ENCODE measurements at places on chromosomes 12 and 14.
A peak's percentile ranks its signal among the peaks of the same experiment; 100 is the strongest.

DNA sequence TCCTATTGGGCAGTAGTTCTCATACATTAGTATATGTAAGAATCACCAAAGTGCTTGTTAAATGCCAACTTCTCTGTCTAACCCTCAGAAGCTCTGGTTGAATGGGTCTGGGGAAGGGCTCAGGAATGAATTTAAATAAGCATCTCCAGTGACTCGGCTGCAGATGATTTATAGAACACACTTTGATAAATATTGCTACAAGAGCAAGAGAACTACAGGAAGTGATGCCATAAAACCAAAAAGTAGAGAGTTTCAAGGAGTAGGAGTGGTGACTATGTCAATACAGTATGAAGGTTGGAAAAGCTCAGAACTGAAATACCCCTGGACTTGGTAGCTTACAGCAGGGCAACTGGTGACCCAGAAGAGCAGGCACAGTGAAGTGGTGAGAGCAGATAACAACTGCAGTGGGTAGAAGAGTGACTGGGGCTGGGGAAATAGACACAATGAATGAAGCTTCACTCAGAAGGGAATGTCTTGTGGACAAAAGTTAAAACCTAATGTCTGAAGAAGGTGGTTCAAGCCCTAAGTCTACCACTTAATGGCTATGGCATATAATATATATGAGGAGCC is 8.0 kb upstream of the PLEKHA5 start:
- DNase-seq = no peak

- no peak for DNase-seq
These were observed 48.1 kb upstream of the VASH1 start for GRCh38 chr14:76713121-76713520.

GRCh38 chr12:131643631-131644452 is 67.0 kb upstream of the SFSWAP start:
- DNase-seq = no peak

DNA sequence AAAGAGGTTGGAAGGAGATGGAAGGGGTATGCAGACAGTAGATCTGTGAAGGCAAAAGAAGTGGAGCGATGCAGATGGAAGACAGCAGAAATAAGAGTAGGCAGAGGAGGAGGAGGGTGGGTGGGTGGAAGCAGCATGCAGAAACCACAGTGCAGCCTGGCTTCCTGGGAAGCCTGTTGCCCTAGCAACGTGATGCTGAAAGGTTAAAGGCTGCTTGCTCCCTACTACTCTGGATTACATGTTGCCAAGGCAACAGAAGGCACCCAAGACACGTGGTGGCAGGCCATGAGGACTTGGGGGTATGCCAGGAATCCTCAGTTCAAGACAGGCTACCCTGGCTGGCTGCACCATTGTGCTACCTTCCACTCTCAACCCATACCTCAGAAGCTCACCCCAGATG is 129.6 kb downstream of the GRIN2B start:
- DNase-seq = no peak

- DNase-seq = no peak
These were observed 2.1 kb downstream of the PNMA1 start for GRCh38 chr14:73712071-73712506.

DNA sequence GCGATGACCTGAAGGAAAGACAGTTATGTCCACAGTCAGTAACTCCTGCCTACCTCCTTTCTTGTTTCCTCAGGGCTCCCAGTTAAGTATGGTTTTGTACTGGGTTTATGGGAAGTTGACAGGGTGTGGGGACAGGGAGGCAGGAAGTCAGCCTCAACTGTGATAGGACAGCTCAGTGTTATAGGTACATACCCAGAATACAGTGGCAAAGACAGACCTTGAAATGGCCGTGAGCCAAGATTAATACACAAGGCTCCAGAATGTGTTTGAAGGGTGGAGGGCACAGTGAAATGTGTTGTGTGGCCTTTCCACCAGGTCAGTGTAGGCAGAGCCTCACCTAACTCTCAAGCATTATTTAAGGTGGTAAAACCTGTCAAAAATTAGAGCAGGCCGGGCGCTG is 4.6 kb upstream of the BIN2 start:
- DNase-seq = no peak

DNA sequence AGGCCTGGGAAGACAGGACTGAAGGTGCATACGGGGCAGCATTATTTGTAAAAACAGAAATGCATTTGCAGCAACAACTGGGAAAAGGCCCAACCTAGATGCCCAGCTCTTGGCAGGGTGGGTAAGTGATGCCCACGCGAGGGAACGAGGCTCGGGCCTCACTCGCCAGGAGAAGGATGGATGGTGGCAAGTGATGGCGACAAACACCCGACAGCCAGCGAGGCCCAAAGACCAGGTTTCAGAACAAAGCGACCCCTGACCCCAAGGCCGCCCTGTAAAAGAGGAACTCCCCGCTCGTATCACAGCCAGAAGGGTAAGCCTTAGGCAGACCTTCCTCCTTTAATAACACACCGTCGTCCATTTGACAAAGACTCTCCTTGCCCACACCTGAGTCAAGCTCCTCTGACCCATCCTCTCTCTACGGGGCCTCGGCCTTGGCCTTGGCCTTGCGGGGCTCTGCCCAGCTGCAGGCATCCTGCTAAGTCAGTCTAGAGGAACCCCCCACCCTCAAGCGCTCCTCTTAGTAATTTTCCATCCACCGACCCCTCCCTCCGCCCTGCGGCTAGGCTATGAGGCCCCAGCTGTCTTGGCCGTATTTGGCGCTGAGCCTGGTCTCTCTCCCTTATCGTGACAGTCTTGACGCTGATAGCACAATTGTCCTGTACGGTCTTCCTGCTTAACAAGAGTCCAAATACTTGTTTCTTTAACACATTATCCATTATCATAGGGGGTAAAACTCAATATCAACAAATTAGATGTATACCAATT is 80.2 kb downstream of the NCOR2 start:
- no peak for DNase-seq

DNA sequence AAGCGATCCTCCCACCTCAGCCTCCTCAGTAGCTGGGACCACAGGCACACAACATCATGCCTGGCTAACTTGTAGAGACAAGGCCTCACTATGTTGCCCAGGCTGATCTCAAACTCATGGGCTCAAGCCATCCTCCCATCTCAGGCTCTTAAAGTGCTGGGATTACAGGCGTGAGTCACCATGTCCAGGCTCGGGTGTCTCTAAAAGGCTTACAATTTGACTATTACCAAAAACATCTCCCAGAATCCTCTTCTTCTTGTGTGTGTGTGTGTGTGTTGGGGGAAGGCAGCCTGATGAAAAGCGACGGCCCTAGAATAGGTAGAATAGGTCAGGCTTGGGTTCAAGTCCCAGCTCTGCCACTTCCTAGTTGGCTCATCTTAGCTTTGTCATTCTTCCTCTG is 16.8 kb downstream of the MSI1 start:
- no peak for DNase-seq

DNA sequence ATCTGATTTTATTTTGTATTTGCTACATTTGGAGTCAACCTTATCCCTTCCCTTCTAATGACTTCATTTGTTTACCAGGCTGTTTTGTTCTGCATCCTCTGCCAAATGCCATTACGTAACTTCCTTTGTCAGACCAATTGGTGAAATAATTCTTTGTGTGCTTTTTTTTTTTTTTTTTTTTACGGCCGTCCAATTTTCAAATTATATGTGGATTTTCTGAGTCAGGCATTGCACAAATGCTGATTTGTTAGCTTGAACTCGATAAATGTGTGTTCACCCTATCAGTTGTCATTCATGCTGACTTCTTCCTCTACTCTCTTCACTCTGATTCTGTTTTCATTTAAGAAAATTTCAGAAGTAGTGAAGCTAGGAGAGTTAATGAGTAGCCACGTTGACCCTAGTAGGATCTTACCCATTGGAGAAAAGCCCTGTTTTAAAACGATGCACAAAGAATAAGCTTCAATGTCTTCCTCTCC is 386.2 kb downstream of the DIO2 start:
- DNase-seq = no peak

DNA sequence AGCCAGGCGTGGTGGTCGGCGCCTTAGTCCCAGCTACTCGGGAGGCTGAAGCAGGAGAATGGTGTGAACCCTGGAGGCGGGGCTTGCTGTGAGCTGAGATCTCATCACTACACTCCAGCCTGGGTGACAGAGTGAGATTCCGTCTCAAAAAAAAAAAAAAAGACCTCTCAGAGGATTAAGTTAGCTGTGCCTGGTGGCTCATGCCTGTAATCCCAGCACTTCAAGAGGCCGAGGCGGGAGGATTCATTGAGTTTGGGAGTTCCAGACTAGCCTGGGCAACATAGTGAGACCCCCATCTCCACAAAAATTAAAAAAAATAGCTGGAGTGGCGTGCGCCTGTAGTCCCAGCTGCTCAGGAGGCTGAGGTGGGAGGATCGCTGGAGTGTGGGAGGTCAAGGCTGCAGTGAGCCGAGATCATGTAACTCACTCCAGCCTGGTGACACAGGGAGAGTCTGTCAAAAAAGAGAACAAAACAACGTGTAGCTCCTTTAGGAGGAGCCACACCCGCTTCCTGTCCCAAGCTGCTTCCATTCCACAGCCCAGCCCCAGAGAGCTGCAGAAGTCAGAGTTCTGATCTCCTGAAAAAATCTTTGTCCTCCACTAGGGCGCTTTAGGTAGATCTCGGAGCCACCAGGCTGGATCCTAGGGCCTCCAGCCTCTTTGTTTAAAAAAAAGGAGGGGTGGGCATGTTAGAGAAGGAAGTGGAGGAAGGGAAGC is 11.5 kb upstream of the ULK1 start:
- no peak for DNase-seq

- no peak for DNase-seq
These were observed 55.1 kb downstream of the PAWR start for GRCh38 chr12:79635676-79636075.

GRCh38 chr14:63308723-63309317 is 9.9 kb downstream of the GPHB5 start:
- DNase-seq = no peak

GRCh38 chr12:110020956-110021355 is 21.7 kb downstream of the ANKRD13A start:
- no peak for DNase-seq

GRCh38 chr12:127728285-127728684 is 538.7 kb upstream of the TMEM132C start:
- DNase-seq = no peak

- DNase-seq = no peak
These were observed 613 bp downstream of the DUSP16 start for GRCh38 chr12:12562016-12562483.

DNA sequence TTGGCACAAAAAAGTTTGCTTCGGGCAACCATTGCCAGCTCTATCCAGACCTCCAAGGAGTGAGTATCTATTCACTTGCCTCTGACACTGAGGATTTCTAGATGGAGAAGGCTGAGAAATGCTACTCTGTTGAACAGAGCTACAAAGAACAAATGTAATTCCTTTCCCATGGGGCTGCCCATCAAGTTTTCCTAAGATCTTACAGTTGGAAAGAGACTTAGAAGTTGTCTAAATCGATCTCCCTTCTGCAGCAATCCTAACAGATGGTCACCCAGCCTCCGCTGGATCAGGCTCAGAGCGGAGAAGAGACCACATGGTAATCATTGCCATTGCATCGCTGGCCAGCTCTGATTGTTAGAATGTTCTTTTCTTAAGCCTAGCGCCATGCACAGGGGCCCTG is 110.1 kb upstream of the BCL2L14 start:
- DNase-seq = no peak

DNA sequence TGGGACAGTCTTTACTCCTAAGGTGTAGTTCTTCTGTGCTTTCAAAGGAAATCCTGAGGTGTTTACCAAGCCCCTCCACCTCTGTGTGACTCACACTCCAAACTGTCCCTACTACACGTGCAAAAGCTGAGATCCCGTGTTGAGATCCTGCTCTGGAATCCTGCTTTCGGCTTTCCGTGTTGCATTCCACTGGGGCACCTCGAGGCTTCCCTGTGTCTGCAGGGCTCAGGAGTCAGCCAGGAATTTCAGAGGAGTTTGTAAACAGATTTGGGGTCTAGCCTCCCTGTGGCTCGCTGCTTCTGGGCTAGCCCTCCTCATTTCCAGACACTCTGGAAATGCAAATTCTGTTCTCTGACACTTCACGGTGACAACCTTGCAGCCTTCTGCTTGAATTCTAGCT is 48.4 kb downstream of the CACNA2D4 start:
- no peak for DNase-seq

DNA sequence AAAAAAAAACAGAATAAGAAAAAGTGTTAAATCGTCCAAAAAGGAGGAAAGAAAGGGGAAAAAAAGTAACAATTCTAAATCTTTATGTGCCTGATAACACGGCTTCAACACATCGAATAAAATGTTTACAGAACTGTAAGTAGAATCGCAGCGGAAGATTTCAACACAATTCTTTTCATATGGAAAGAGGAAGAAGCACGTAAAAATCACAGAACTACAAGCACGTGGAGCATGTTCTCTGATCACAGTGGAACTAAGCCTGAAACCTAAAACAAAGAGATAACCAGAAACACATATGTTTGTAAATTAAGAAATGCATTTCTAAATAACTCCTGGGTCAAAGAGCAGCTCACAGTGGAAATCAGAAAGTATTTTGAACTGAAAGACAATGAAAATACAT is 8.7 kb downstream of the CLEC7A start:
- DNase-seq = no peak

- no peak for DNase-seq
These were observed 38.0 kb upstream of the RIN3 start for GRCh38 chr14:92475451-92476187.

DNA sequence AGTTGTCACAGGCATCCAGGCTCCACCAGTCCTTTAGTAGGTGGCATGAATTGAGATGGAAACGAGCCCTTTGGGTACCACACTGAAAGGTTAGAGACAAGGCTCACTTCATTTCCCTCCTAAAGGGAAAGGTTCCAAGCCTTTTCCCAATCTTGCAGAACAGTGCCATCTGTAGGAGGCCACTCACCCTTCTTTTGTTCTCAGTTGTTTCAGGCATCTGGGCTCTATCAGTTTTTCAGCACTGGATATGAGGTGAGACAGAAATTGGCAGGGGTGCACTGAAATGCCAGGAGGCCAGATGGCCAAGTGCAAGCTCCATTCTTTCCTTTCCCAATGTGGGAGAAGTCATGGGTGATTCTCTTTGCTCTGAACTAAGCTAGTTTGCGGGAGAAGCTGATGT is 15.2 kb downstream of the FBXO33 start:
- DNase-seq = no peak

- no peak for DNase-seq
These were observed 201.3 kb upstream of the RASSF8 start for GRCh38 chr12:25757037-25757665.

- DNase-seq = peak; percentile 49
These were observed at the start of gene NID2 for GRCh38 chr14:52068615-52069306. TSS of gene NID2 (minus strand) at chr14:52069059. CDS start at chr14:52068994, 65 bp downstream.

- DNase-seq = peak; percentile 55
These were observed 3.7 kb upstream of the SETD1B start for GRCh38 chr12:121799842-121800693.

GRCh38 chr14:22180045-22180444 is 409.0 kb downstream of the DAD1 start:
- no peak for DNase-seq

DNA sequence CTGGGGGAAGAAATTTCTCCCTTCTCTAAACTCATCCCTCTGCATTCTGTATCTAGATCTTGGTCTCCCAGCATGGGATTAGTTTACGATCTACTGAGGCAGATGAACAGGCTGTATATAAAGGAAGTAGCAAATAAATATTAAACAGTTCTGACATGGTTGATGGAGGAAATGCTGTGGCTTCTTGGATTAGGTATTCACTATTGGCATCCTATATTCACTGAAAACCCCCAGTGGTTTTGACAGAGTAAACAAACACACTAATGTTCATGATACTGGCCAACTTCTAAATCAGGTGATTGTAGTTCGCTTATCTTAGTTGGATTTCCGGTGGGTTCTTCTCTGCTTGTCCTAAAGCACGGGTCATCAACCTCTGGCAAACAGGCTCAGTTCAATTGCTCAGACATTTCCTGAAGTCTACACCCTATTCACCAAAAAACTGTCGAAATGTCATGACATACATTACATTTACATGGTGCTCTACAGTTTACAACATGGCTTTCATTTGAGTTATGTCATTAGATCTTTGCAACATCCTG is 433.9 kb downstream of the EGLN3 start:
- no peak for DNase-seq
